Activated B cell treated with CpG ODN at 0.5 μM for 24 hours (primary cell): ENCODE measurements at places on chromosomes 7 and 10. TPM values are rescaled to one million over a fixed set of nuclear protein-coding genes. Genes with fewer than 3 reads are reported as not detected.

GRCh38 chr7:64873517-64873916, 29.6 kb upstream of the ZNF273 start:
- DNase-seq: no peak

- DNase-seq: no peak
Measured at GRCh38 chr7:29882481-29882880, 76.2 kb downstream of the WIPF3 start.

GRCh38 chr10:43069211-43069515, 7.7 kb upstream of the RET start:
- DNase-seq: no peak

DNA sequence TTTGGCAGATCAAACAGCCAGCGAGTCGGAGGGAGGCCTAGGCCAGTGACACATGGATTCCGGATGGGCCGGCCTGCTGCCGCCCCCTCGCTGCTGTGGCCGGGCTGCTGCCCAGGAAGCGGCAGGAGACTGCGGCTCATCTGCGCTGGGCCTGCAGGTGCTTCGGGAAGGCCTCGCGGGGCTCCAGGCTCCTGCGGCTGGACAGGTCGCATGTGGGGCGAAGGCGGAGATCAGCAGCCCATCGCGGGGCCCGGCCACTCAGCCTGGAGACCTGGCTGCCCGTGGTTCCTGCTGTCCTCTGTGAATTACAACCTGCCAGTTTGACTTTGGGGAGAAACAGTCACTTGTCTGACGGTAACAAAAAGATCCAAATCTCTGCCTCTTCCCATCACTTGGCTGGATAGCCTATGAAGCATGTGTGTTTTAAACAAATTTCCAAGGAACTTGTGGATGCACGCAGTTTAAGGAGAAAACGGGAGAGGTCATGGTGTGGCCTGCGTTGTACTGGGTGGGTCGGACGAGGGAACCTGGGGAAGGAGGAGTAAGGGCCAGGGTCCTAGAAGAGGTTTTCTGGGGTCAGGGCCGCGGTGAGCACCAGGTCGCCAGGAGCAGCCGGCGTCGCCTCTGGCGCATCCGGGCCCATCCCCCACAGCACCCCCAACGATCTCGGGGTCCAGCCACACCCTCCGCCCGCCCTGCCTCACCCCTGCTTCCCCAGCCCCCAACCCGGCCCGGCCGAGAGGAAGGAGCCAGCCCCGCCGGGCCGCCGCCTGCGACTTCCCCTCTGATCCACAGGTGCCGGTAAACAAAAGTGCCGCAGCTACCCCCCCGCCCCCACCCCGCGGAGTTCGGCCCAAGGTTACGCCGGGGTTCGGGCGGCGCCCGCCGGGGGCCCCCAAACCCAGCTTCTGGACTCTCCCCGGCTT, 1.6 kb downstream of the SPOCK2 start:
- DNase-seq: peak; percentile 55

DNA sequence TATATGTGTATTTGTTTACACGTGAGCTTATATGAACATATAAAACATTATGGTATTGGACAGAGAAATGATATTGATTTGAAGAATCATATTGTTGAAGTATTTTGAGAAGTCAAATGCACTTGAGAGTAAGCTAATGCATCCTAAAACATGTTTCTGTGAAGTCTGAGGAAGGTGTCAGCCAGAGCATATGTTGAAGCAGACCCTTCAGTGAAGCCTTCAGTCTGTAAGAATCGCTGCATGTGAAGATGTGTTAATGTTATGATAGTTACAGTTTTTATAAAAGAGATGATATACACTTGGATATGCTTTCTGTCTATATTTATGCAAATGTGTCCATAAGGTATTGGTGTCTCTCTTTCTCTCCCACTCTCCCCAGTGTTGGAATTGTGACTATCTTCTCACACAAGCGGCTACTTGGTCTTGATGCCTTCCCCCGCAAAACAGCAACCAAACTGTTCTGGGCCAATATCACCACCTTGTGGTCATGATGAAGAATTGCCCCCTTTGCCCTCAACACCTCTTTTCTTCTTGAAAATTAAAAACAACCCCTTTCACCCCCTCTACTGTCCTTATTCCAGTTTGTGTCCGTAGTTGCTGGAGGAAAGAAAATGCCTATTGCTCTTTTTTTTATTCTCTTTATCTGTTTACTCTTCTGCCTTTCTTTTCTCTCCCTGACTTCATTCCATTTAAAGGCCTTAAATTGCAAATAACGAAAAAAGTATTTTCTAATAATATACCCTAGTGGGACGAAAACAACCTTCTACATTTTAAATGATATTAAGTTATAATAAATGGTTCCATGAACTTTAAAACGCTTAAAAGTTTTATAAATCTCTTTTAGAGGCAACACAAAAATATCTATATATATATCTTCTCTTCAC, 64.9 kb downstream of the IKZF1 start:
- DNase-seq: no peak

DNA sequence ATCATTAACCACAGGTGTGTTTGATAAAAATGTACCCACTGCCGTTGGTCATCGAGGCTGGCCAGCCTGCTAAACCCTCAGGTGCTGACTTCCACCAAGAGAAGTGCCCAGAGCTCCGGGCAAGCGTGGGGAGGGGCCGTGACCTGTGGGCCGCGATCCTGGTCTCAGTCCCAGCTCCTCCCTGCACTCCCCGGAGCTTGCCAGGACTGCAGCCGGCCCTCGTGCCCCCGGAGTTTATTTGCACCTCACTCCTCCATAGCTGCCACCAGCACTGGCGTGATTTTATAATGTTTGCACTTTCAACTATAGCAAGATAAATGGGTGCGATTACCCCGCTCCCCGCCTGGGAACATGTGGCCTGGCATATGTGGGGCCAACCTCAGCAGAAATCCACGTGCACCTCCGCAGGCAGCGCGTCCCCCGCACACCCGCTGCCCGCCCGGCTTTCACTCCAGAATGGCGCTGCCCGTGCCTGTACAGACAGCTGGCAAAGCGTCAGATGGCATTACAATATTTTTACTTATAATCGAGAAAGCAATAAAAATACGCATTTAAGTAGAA, 30.8 kb downstream of the UNCX start:
- no peak for DNase-seq

DNA sequence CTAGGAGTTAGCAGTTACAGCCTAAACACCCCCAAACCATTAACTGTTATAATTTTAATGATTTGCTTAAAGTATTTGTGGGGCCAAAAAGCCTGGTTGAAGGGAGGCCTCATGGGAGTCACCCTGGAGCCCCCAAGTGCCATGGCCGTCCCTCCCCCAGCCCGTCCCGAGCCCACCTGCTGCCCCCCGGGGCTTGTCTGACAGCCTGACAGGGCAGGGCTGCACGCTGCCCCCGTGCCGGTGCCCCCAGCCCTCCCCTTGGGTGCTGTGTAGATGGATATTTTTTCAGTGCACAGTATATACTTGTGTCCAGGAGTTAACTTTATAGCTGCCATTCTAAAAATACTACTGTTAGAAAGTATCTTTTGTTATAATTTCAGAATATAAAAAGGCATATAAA, 108.4 kb downstream of the CYTH3 start:
- no peak for DNase-seq

GRCh38 chr10:90041585-90041984, 340.2 kb downstream of the KIF20B start:
- no peak for DNase-seq

- DNase-seq: no peak
Measured at GRCh38 chr7:141991140-141991539, 4.5 kb upstream of the MGAM start.

GRCh38 chr7:78253850-78254725, 455.5 kb downstream of the PHTF2 start:
- no peak for DNase-seq

- DNase-seq: no peak
Measured at GRCh38 chr10:117762819-117763172, 220.2 kb downstream of the EMX2 start.

GRCh38 chr10:118943253-118943652, 86.3 kb upstream of the NANOS1 start:
- no peak for DNase-seq

DNA sequence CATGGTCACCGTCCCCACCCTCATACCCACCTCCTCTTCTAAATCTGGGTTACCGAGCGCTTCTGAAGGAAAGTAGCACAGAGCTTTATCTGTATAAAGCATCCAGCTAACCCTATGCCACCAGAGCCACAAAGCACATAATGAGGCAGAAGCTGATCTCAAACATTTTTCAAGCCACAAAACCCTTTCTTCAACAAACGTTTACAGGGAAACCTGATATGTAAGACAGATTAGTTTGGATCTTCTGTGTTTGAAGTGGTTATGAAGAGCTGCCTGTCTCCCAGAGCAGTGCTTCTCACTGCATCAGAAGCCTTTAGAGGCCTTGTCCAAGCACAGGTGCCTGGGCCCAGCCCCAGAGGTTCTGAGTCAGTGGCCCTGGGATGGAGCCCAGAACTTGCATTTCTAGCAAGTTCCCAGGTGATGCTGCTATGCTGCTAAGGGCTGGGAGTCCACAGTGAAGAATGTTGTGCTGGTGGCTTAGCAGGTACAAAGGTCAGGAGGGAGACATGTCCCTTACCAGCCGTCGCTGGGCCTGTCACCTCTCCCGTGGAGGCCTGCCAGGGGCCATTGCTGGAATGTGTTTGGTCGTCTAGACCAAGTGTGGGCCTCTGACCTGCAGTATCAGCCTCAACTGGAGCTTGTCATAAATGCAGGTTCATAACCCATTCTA, 90.4 kb downstream of the TAF3 start:
- DNase-seq: no peak

DNA sequence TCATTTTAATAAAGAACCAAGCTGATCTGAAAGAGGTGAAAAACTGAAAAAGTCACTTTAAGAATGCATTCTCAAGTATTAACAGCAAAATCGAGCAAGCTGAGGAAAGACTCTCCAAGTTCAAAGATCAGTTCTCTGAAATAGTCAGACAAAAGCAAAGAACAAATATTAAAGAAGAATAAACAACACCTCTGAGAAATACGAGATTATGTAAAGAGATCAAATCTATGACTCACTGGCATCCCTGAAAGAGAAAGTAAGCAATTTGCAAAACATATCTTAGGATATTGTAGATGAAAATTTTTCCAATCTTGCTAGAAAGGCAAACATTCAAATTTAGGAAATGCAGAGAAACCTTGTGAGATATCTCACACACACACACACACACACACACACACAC, 138.4 kb upstream of the HGF start:
- no peak for DNase-seq

DNA sequence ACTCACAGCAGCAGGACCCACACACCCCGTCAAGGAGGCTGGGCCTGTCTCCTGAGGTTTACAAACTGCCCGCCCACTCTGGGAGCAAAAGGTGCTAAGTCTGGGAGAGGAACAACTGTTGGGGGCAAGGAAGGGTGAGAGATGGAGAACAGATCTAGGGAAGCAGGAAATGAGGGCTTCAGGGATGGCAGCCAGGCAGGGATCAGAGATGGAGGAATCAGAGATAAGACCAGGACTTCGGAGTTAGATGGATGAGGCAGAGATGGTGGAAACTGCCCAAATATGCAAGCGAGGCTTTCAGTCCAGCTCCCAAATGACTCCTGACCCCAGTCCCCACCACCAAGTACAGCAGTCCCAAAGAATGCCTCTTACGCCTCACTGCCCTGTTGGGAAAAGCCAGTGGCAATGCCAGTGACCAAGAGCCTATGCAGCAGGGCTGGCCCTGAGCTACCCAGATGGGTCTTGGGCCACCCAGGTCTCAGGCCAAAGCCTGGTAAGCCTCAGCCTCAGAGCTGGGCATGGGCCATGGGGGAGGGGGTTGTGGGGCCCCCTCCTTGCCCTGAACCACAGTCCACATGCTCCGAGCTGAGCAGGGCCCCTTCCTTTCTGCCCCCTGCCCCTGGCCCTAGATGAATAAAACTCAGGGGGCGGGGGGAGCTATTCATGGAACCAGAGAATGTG, 39.5 kb upstream of the SLF2 start:
- no peak for DNase-seq

- no peak for DNase-seq
Measured at GRCh38 chr10:86715836-86716235, 40.6 kb upstream of the BMPR1A start.

GRCh38 chr7:149217570-149217969, 21.9 kb upstream of the ZNF212 start:
- no peak for DNase-seq

- DNase-seq: no peak
Measured at GRCh38 chr7:112023282-112023681, 182.9 kb downstream of the DOCK4 start.

GRCh38 chr10:28892818-28893547, 215.7 kb downstream of the BAMBI start:
- DNase-seq: no peak

- DNase-seq: no peak
Measured at GRCh38 chr7:26550492-26550891, 258.8 kb downstream of the SNX10 start.

DNA sequence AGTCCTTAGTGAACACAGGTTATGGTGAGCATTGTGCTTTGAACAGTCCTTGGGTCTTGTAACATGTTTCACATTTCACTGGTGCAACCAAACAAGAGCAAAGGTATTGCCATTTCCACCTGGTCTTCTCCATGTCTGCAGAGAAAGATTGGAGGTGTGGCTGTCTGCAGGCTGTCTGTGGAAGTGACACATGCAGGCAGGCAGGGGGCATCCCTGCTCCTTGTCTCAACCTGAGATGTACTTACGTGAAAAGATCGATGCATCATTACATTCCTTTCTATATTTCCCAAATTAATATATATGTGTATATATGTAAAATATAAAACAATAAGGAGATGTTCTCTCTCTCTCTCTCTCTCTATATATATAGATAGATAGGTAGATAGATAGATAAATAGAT, 54.3 kb downstream of the LRRC18 start:
- no peak for DNase-seq

GRCh38 chr7:80225361-80225760, 90.7 kb downstream of the GNAI1 start:
- no peak for DNase-seq

- no peak for DNase-seq
Measured at GRCh38 chr10:101932183-101932582, 88.6 kb upstream of the KCNIP2 start.

The ITGA8 gene
- total RNA-seq: not detected in 2 replicates

The SLC18A3 gene
- total RNA-seq: not detected in 2 replicates

The GBX1 gene
- total RNA-seq: not detected in 2 replicates

The FGFR2 gene
- not detected in 2 replicates for total RNA-seq

The SEMA3E gene
- total RNA-seq: not detected in 2 replicates

The SPDYE5 gene
- 0.20 TPM in 1 of 2 replicates, not detected in the other for total RNA-seq

The PRKG1 gene
- not detected in 2 replicates for total RNA-seq

The PCDH15 gene
- total RNA-seq: not detected in 2 replicates

The SEC31B gene
- 19.8 and 21.6 TPM in 2 replicates for total RNA-seq

The TRUB1 gene
- 13.0 and 13.9 TPM in 2 replicates for total RNA-seq

The WNT2 gene
- not detected in 2 replicates for total RNA-seq

The BCAP29 gene
- total RNA-seq: 23.9 and 24.9 TPM in 2 replicates

The OR6B1 gene
- not detected in 2 replicates for total RNA-seq

The C7orf57 gene
- not detected in 2 replicates for total RNA-seq

The SAMD9L gene
- 34.1 and 43.3 TPM in 2 replicates for total RNA-seq
